ENCODE measurements at places on chromosomes 3 and 15.

GRCh38 chr3:187507266-187507665 lies 139.1 kb downstream of the RTP4 start:
- DNase-seq: no peak

DNA sequence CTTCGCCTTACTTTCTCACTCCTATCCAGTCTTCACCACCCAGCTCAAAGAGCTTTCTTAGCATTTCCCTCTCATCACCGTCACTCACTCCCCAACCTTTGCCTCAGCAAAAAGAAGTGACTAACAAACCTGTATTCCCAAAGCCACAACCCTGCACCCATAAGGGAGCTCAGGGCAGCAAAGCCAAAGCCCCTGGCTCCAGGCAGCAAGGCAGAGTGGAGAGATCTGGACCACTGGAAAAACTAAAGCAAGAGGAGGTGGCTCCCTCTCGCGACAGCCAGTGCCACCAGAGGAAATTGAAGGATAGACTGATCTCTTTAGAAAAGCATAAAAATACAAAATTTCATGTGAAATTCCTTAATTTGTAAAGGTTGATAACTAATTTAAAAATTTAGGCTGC lies 25.1 kb upstream of the CDCP1 start:
- no peak for DNase-seq

- no peak for DNase-seq
Measured at GRCh38 chr3:184800349-184800930, 11.5 kb upstream of the VPS8 start.

GRCh38 chr15:38012894-38013293 lies 78.5 kb downstream of the TMCO5A start:
- DNase-seq: no peak

DNA sequence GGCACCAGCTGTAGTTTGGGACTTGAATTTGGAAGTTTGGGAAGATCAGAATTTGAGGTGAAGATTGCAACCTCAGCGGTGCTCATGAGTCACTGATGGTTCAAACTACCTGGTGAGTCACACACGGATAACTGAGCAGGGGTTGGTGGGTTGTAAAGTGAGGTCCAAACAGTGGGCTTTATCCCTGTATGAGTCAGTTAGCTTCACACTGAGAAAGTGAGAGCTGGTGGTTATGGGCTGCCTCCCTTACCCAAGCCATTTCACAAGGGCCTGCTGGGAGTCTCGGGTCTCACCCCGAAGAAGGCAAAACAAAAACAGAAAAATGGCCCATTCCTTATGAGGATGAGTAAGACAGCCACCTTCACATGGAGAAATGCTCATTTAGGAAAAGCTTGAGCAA lies 77.0 kb downstream of the ITGA11 start:
- no peak for DNase-seq

DNA sequence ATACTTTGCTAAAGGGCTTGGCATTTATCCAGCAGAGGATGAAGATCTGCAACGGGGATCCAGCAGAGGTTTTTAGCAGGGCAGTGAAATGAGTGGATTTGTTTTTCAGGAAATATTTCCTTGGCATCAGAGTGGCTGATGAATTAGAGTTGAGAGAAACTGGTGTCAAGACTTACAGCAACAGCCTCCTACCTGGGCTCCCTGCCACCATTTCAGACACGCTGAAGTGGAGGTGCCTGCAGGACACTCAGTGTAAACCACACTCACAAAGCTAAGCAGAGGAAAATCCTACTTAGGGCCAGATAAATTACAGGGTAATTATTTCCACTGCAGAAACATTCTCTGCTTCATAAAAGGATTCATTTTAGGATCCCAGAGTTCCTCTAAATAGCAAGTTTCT lies 519.7 kb downstream of the FGF12 start:
- DNase-seq: no peak

GRCh38 chr3:187744169-187745151 lies 808 bp downstream of the BCL6 start:
- DNase-seq: peak; percentile 75

GRCh38 chr15:35925275-35926006 lies 379.5 kb upstream of the DPH6 start:
- no peak for DNase-seq

GRCh38 chr3:143210141-143210540 lies 90.6 kb downstream of the CHST2 start:
- DNase-seq: no peak

GRCh38 chr3:128875556-128876120 lies 3.8 kb upstream of the ACAD9 start:
- peak; percentile 68 for DNase-seq
